NCI-H2227 treated with DMSO at 0.1 percent for 48 hours (cell line): ENCODE measurements at places on chromosomes 13 and 19.

DNA sequence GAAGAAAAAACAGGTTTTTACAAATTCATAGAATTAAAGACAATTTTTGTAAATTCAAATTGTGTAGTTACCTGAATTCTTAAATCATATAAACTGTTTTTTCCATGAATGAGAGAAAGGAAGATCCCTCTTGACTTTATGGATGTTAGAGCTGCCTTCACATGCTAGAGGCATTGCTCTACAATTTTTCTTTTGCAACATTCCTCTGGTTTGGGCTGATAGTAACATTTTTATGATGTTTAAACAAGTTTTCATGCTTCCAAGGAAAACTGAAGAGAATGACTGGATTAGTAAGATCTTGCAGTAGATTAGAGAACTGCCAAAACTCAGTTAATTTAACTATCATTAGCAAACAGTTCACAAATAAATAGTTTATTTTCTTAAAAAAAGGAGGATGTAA, 250.6 kb downstream of the GPC6 start:
- no peak for DNase-seq

DNA sequence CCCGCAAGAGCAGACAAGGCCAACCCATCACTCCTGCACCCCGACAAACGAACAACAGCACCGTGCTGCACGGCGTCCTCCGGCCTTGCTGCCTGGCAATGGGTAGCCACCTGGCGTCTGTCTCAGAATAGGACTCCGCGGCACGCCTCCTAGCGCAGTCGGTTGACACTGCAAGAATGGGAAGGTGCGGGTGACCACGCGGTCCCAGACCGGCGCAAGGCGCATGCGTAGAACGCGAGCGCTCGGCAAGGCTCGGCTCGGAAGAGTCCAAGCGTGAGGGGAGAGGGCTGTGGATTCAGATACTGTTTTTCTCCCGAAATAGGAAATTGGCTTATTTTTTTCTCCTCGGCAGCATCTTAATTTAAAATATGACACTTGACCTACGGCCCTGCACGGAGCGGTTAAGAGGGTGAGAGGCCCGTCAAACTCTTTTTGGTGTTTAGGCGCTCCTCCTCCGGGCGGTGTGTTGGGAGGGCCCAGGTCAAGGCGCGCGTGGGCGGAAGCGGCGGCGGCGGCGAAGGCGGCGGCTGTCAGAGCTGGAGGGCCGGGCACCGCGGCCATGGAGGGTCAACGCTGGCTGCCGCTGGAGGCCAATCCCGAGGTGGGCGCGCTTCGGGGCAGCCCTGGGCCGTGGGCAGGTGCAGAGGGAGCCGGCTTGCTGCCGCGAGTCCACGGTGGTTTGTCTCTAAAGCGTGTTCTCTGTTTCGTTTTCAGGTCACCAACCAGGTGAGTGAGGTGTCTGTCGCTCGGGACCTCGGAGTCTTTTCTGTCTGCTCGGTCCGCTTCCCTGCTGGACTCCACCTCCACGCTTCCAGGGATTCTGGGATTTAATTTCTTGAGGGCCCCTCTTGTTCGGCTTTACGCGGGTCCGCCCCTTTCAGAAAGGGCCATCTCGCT, at the start of gene UCHL3:
Gene UCHL3 (plus strand): TSS at position 530 of the 897 bp plus-strand sequence. CDS start 30 bp downstream, at position 560.
- peak; percentile 88 for DNase-seq

DNA sequence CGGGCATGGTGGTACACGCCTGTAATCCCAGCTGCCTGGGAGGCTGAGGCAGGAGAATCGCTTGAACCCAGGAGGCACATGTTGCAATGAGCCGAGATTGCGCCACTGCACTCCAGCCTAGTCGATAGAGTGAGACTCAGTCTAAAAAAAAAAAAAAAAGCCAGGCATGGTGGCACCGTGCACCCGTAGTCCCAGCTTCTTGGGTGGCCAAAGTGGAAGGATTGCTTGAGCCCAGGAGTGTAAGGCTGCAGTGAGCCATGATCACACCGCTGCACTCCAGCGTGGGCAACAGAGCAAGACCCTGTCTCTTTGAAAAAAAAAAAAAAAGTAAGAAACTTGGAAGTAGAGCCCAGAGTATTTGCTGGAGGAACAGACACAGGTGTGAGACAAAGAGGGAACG, 27.7 kb downstream of the CCDC8 start:
- DNase-seq, result no peak

- no peak for DNase-seq
These were observed 611.0 kb upstream of the SGCG start for GRCh38 chr13:22569811-22570210.

GRCh38 chr13:21897161-21897560, 226.3 kb downstream of the FGF9 start:
- DNase-seq, result no peak

DNA sequence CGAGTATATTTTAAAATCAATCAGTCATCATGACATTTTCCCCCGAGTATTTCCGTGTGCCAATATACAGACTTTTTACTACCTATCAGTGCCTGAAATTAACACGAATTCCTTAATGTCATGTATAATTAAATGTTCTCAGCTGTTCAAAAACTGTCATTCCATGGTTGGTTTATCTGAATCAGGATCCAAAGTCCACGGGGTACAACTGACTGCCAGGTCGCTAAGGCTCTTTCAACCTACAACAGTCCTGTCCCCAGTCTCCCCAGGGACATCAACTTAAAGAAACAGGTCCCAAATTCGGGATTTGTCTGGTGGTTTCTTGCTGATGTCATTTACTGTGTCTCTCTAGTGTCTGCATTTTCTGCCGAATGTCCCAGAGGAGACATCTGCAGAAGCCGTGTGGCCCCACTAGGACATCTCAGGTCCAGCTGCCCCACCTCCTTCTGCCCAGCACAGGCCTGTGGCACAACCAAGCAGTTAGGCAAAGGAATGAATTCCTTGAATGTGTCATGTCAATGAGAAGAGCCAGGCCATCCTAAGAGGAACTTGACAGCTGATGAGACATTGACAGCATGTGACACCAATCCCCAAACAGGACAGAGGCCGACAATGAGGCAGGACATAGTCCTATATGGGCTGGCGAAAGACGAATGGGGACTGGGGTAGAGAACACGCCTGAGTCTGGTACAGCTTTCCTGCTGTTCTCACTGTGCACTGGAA, 109.5 kb downstream of the STK24 start:
- DNase-seq, result no peak

DNA sequence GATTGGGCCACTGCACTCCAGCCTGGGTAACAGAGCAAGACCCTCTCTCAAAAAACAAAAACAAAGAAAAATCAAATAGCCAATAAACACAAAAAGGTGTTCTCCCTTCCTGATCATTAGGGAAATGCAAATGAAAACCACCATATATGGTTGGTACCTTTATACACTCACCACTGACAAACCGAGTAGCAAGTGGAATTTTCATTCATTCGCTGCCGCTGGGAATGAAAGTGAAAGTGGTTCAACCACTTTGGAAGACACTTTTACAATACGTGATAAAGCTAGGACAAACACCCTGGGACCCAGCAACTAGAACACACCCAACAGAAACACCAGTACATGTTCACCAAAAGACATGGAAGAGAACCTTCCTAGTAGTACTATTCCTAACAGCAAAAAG, 21.0 kb downstream of the GRIK5 start:
- DNase-seq, result no peak

- DNase-seq, result no peak
These were observed 70.5 kb downstream of the GJA3 start for GRCh38 chr13:20090349-20090748.

DNA sequence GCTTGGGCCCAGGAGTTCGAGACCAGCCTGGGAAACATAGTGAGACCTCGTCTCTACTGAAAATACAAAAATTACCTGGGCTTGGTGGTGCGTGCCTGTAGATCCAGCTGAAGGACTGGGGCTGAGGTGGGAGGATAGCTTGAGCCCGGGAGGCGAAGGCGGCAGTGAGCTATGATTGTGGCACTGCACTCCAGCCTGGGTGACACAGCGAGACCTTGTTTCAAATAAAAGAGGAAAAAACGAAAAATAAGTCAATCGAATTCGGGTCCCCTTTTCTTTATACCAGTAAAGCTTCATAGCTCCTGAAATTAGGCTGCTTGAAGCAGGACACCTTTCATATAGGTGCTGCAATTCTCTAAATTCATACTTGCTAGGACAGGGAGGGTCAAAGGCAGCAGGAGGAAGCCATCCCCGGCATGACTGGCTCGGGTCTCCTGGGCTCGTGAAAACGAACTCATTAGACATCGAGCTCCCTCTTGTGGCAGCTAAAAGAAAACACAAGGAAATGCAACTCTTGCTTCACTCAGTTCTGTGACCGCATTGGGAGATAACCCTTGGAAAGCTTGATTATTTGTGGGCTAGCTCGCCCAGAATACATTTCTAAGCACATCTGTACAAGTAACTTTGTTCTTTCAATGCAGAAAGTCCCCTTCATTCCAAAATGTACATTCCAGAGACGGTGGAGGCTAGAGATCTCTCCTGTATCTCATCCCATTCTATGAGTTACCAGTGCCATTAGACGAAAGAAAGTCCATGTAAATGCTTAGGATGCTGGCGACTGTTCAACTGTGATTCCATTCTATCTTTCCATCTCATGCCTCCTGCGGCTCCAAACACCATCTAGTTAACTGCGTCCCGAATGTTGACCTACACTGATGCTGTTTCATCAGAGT, 16.8 kb downstream of the FPR2 start:
- DNase-seq, result peak; percentile 62

DNA sequence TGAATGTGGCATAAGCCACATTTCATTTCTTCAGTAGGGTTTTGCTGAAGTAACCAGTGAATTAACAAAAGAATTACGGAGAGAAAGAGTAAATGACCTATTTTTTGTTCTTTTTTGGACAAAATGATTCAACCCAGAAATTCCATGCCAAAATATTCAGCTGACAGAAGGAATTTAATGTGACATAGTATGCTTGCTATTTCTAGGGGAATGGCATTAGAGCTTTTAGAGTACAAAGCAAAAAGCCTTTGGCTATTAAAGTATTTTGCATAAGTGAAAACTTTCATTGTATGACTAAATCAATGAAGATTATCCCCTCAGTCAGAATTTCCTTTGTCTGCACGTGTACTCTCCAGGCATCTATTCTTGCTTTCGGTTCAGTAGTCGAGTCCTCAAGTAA, 465.3 kb downstream of the COG6 start:
- no peak for DNase-seq

DNA sequence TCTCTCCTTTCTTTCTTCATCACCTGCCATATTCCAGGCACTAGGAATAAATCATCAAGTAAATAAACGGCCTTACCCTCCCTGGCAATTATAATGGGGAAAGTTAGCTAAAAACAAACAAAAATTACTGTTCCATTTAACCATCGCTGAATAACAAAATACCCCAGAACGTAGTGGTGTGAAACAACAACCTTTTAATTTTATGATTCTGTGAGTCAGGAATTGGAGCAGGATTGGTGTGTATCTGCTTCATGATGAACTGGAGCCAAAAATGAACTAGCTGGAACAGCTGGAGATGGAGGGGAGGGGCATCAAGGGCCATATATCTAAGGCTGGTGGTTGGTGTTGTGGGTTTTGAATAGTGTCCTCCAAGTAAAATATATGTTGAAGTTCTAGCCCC, 3.7 kb upstream of the CADM4 start:
- DNase-seq, result no peak
